T-helper 22 cell (primary cell): ENCODE measurements at places on chromosomes 6 and 20.

- DNase-seq, result no peak
These were observed 74.9 kb downstream of the FOXO3 start for GRCh38 chr6:108635505-108636226.

- DNase-seq, result no peak
These were observed 34.2 kb upstream of the RPN2 start for GRCh38 chr20:37144856-37145404.

DNA sequence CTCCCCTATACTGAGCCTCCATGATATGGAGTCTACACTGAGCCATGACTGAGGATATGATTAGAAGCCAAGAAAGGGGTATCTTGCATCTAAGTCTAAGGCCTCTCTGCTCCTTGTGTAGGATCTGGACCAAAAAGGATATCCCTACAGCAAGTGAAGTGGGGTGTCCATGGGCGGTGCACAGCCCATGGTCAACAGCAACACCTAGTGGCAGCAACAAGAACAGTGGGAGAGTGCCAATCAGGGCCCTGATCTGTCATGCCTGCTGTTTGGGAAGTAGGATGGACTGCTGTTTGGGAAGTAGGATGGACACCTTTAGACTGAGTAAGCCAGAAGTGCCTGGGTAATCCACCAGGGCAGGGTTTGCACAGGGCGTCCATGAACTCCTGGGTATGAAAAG lies 22.4 kb downstream of the PTGIS start:
- DNase-seq, result no peak

DNA sequence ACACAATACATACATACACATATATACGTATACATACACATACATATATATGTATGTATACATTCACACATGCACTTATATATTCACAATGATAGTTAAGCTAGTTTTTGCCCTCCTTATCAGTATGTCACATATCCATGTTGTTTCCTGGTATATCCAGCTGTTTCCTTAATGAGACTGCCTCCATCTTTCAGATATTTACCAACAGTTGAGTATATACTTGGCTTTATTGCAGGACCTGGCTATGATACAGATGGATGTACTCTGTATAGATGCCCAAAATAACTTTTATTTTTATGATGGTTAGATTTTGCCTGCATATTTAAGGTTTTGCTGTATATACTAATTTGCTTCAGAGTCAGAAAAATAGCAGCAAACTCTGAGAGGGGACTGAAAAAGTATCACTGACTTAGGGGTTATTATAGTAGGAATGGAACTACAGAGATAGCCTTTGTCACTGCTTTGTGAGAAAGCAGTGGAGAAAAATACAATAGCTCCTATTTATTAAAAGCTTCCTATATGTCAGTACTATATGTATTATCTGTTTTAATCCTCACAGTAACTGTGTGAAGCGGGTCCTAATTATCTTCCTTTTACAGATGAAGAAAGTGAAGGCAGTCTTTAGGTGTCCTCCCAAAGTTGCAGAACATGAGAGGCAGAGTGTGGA lies 35.5 kb downstream of the CARMIL1 start:
- no peak for DNase-seq

DNA sequence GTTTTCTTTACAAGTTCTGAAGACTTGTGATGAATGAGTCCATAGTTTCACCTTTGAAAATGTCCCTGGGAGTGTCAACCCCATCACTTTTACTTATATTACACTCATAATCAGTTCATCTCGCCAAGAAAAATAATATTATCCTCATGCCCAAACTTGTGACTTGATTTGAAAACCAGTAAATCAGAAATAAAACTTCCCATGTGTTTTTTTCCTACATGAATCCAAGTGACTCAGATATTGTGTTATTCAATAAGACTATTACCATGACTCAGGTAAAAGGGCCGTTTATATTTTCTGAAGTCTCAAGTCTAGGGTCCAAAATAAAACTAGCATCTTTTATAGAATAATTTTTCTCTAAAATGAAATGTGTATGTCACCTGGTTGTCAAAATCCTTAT lies 15.8 kb upstream of the CYP24A1 start:
- DNase-seq, result no peak

DNA sequence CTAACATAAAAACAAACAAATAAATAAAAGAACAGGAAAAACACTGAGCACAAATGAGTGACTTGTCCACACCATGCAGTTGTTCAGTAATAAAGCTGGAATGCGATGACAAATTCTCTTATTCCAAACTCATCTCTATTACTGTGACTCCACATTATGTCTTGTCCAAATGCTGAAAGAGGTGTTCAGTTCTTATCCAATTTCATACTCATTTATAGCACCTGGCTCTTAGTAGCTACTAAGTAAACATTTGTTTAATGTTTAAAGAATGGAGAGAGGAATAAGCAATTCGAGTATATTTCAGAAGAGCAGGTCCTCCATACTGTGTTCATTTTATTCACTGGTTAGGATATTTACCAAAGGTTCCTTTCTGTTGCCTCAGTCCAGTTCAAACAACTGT lies 439.0 kb upstream of the JAG1 start:
- no peak for DNase-seq

DNA sequence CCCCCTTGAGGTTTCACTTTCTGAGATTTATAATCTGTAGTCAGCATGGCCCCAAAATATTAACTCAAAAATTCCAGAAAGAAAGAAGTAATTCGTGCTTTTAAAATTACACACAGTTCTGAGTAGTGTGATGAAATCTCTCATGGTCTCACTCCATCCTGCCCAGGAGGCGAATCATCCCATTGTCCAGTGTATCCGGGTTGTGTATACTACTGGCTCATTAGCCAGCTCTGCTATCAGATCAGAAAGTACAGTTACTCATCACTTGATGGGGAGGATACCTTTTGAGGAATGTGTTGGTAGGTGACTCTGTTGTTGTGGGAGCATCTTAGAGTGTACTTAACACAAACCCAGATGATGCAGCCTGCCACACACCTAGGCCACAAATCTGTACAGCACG lies 65.2 kb downstream of the CDC5L start:
- no peak for DNase-seq

GRCh38 chr6:170101281-170102035 lies 189.4 kb downstream of the DLL1 start:
- DNase-seq, result no peak

- DNase-seq, result no peak
These were observed 11.6 kb downstream of the TMEM30A start for GRCh38 chr6:75273009-75273408.

DNA sequence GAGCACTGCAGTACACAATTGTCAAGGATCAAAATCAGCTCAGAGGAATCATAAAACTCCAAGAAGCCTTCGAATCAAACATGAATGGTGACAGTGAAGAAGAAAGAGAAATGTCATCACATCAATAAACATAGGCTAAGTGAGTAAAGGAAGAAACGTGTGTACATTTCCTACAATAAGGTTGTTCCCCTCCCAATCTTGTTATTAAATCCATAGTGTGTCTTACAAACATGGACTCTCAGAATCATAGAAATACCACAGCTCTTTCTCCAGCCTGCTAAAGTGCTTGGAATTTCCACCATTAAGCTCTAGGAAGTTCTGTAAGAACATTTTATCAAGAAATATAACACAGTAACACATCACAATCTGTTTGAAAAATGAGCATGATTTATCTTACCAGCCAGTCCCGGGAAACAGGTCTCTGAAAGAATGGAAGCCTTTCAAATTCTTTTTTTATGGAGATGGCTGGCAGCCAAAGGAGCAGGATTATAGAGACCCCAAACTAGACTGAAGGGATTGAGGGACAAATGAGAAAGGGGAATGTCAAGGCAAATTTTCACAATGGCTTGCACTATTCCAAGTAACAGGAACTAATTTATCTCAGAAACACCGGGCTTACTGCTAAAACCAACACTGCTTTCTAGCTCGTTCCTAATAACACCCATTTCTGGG lies 4.5 kb upstream of the TNFAIP3 start:
- no peak for DNase-seq

- no peak for DNase-seq
These were observed 11.2 kb downstream of the CNBD2 start for GRCh38 chr20:35979544-35979943.

- DNase-seq, result no peak
These were observed 11.3 kb downstream of the ETV7 start for GRCh38 chr6:36376183-36376582.

DNA sequence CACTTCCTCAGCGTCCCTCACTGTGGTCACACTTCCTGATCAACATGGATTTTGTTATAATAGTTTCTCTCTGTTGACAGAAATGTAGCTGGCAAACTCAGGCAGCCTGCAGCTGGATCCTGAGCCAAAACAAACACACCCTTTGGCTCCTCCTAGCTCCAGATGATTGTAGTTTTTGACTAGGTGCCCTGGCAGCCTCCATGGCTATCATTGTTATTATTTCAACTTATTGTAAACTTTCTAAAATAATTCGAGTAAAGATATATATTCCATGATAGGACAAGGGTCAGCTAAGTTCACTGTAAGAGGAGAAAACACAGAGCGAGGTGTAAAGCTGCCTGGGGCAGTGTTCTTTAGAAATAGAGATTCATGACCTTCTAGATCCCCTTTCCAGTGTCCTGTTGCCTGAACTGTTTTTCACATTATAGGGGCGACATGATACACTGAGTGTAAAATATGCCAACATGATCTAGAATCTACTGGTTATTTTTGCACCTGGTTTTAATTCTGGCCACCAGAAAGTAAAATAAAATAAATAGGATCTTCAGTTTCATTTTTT lies 98.2 kb upstream of the HDGFL1 start:
- DNase-seq, result no peak

- no peak for DNase-seq
These were observed 350.4 kb downstream of the BCKDHB start for GRCh38 chr6:80456724-80457438.

DNA sequence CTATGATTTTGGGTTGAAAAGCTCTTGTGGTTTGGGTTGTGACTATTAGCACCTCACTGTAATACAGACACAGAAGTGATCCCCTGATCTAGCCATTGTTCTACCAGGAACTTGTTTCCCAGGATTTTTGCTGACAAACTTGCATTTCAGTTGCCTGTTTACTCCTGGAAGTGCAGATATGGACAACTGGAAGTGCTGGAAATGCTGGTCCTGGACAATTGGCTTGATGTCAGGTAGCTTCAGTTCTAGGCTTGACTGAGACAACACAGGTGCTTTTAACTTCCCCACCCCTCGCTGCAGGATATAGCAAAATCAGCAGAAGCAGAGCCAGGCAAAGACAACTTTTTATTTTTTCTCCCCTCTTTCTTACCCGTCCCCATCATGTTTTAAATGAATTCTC lies 27.1 kb upstream of the FBXO30 start:
- DNase-seq, result no peak

DNA sequence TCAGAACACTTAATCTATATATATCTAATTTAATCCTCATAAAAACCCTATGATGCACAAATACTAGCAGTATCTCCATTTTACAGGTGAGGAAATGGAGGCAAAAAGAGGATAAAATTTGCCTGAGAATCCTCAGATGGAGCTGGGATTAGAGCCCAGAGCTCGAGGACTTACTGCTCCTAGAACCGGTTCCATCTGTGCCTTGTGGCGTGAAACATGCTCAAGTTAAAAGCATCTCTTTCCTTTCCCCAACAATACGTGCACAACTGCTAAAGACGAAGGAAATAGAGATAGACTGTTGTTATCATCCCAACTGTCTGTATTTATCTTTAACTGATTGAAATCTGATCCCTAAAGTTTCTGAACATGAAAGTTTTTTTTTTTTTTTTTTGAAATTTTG lies 367.6 kb upstream of the SOX4 start:
- no peak for DNase-seq
